ENCODE measurements at places on chromosomes 2 and 18.

DNA sequence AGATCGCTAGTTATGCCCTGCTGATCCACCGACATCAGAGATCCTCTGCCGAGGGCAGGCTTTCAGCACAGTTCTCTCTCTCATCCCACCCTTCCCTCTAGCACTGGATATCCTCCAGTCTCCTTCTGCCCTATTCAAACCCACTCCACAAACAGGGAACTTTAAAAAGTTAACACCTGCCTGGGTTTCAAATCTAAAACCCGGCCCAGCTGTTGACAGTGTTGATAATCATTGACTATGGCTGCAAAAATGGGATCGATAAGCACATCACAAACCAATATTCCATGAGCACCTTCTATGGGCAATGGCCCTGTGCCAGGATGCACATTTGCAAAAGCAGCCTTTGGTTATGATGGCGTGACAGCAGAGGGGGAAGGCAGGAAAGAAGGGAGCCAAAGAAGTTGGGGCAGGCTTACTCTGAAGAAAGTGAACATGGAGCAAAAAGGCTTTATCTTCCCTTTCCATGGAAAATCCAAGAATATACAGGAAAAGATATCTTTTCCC, 482.3 kb upstream of the KLHL29 start:
- no peak for DNase-seq

DNA sequence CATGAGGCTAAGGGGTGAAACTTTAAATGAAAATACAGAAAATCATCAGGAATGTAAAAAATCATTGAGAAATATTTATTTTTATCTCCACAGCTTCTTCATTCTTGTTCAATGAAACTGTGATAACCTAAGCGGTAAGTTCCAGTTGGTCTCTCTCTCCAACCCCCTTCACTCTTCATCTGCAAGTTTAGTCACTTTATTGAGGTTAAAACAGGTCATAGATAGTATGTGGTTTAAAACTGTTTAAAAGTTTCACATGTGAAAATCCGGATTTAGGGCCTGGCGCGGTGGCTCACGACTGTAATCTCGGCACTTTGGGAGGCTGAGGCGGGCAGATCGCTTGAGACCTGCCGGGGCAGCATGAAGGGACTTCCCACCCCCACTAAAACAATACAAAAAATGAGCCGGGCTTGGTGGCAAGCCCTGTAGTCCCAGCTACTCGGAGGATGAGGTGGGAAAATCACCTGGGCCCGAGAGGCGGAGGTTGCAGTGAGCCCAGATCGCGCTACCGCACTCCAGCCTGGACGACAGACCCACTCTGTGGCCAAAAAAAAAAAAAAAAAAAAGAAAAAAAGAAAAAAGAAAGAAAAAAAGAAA, 1.6 kb upstream of the PHLPP1 start:
- no peak for DNase-seq

DNA sequence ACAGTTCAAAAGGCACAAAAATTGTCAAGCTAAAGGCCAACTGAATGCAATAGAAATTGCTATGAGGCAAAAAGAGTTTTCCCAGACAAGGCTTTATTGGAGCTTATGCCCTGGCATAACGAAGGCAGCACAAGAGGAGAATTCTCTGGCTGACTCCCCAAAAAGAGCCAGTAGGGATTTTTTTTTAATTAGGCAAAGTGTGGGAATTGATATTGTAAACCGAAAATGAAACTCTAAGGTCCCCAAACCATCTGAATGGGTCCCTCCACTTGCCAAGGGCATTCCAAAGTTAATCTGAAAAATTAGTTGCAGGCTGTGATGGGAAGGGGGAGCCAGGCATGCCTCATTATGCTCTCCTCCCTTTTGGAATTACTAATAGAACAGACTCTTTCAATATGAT, 118.9 kb downstream of the SPOPL start:
- DNase-seq, result no peak

GRCh38 chr18:37362158-37362890, 203.3 kb downstream of the CELF4 start:
- no peak for DNase-seq

- no peak for DNase-seq
Observed at GRCh38 chr18:28174181-28174905, 2.6 kb downstream of the CDH2 start.

GRCh38 chr2:99864561-99865553, 277.5 kb downstream of the AFF3 start:
- no peak for DNase-seq

DNA sequence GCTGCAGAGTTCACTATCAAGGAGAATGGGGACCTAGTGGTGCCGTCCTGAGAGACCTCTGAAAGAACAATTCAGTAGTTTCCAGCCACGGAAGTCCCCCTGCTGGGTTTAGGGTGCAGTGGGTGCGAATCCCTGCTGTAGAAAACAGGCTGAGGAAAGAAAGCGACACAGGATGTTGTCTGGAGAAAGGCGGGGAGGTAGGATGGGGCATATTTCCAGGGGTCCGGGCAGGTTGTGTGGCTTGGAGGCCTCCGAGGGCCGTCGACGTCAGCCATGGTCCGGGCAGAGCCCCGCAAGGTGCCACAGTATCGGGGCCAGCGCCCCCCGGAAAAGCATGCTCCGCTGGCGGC, 807 bp upstream of the CREB1 start:
- DNase-seq, result no peak

DNA sequence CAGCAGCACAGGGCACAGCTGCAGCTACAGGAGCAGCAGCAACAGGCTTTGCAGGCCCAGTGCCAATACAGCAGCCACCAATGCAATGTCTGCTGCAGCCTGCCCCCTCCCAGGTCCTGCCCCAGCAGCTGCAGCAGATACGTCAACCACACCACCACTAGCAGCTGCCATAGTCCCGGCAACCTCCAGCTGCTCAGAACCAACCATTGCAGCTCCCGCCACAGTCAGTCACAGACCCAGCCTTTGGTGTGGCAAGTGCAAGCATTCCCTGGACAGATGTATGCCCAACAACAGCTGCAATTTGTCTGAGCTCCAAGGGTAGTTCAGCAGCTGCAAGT, 53.3 kb upstream of the TUBA3E start:
- DNase-seq, result no peak

DNA sequence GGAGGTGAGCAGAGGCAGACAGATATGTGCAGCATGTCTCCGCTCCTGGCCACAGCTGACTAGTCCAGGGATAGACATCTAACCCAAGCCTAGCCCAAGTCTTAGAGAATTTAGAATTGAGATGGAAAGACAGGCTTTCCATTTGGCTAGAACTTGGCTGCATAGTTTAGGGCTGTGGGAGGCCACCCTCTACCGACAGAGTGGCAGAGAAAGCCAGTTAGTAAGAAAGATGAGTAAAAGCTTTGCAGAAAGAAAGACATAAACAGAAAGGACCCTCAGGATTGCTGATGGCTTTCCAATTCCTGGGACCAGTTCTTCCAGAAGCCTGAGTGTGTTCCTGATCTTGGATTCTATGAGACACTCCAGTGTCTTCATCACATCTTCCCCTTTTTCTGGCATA, 62.1 kb downstream of the DYM start:
- no peak for DNase-seq

GRCh38 chr2:240443891-240444301, 8.4 kb downstream of the GPC1 start:
- no peak for DNase-seq

GRCh38 chr18:32261003-32261402, 71.2 kb downstream of the MEP1B start:
- DNase-seq, result no peak
